ENCODE measurements at places on chromosomes 5 and 9. TPM values are rescaled to one million over a fixed set of nuclear protein-coding genes. Genes with fewer than 3 reads are reported as not detected.

FSTL4 gene
- total RNA-seq, result not detected

PKD2L2 gene
- not detected for total RNA-seq

OR13C2 gene
- total RNA-seq, result 0.40 TPM

TAF1L gene
- not detected for total RNA-seq

GPR151 gene
- not detected for total RNA-seq

NEURL1B gene
- total RNA-seq, result 4.9 TPM

CARTPT gene
- total RNA-seq, result not detected

PCDHGB2 gene
- total RNA-seq, result 0.51 TPM

SPATA6L gene
- 6.0 TPM for total RNA-seq
